NCI-H187 (cell line): ENCODE measurements at places on chromosomes 1 and 21.

- DNase-seq: no peak
Measured at GRCh38 chr1:180415236-180415848, 87.0 kb downstream of the ACBD6 start.

DNA sequence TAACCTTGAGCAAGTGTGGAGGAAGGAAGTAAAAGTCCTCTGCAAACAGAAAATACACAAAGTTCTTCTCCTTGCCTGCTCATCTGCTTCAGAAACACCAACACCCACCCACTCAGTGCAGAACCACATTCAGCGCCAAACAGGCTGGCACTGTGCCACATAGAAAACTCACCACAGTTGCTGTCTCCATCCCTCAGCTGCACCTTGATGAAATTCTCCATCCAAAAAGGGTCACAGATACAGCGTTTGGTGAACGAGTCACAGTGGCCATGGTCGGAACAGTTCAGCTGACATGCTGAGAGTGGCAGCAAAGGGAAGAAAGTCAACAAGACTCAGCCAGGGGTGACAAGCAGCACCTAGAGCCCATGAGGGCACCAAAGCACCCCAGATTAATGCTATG is 114.5 kb downstream of the KIAA0319L start:
- no peak for DNase-seq

GRCh38 chr1:226210571-226211176 is 12.8 kb upstream of the MIXL1 start:
- DNase-seq: no peak

DNA sequence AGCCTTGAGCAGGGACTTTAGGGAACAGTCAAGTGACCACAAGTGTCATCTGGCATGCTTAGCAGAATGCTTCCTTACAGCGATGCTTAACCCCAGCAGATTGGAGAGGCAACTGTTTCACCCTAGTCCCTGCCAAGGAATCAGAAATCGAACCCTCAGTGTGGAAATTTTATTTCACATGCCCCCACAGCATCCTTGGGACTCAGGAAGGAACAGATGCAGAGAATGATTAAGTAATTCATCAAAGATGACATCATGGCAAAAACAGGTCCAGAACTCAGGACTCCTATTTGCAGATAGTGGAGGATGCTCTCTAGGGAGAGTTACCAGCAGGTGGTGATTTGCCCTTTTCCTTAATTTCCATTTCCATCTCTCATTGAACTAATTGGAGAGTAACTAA is 333.0 kb upstream of the KAZN start:
- no peak for DNase-seq

- no peak for DNase-seq
Measured at GRCh38 chr1:161311595-161312181, 1.9 kb upstream of the MPZ start.

DNA sequence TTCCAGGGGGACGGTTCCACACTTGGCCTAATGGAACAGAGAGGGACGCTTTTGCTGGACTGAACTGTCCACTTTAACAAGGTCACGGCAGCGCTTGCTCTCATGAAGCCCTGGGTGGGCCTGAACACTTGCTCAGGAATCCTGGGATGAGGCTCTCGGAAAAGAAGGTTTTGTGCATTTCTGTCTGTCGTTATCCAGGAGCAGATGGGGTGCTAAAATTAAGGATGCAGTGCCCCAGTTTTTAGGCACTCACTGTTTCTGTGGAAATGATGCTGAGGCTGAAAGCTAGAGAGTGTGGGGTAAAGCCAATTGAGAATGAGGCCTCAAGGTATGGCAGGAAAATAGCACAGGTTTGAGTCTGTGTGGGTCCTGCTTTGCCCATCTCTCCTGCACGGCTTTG is 111.0 kb downstream of the DAB1 start:
- no peak for DNase-seq

GRCh38 chr1:221635305-221635704 is 106.6 kb downstream of the DUSP10 start:
- no peak for DNase-seq

DNA sequence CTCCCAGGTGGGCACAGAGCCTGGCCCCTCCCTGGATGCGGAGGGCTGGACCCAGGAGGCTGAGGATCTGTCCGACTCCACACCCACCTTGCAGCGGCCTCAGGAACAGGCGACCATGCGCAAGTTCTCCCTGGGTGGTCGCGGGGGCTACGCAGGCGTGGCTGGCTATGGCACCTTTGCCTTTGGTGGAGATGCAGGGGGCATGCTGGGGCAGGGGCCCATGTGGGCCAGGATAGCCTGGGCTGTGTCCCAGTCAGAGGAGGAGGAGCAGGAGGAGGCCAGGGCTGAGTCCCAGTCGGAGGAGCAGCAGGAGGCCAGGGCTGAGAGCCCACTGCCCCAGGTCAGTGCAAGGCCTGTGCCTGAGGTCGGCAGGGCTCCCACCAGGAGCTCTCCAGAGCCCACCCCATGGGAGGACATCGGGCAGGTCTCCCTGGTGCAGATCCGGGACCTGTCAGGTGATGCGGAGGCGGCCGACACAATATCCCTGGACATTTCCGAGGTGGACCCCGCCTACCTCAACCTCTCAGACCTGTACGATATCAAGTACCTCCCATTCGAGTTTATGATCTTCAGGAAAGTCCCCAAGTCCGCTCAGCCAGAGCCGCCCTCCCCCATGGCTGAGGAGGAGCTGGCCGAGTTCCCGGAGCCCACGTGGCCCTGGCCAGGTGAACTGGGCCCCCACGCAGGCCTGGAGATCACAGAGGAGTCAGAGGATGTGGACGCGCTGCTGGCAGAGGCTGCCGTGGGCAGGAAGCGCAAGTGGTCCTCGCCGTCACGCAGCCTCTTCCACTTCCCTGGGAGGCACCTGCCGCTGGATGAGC is 34.2 kb downstream of the TRIM11 start:
- DNase-seq: no peak

DNA sequence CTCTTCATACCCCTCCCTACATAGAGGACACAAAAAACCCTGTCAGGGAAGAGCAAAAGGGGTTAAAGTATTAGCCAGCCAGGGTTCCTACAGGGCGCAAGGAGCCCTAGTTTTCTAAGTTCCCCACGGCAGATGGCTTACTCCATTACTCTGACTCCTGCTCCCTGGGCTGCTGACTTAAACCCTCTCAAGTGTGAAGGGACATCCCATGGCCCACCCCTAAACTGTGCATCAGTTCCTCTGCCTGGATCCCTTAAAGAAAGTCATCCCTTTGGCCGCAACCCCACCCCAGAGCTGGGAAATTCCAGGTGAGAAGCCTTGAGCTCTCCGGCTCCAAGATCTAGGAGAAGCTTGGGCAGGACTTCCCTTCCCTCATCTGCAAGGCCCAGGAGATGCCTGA is 236.0 kb downstream of the TOMM20 start:
- DNase-seq: no peak

GRCh38 chr1:37267111-37267835 is 207.1 kb upstream of the ZC3H12A start:
- DNase-seq: peak; percentile 39

DNA sequence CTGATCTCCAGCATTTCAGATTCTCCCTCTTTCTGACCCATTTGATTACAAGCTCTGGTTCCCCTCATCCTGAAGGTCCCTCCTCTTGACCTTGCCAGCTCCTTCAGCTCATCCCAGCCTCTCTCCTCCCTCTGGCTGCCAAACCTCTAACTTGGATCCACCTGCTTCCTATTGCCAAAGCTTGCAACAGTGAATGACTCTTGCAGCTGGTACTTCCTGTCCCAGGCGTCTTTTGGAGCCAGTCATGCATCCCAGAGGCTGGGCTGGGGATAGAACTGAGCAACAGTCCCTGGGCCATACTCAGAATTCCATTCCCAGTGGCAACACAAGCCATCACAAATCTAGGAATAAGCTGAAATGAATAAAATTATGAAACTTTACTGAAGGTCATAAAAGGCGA is 27.7 kb upstream of the SPOCD1 start:
- no peak for DNase-seq

GRCh38 chr21:35521293-35521692 is 472.2 kb upstream of the RUNX1 start:
- DNase-seq: no peak

DNA sequence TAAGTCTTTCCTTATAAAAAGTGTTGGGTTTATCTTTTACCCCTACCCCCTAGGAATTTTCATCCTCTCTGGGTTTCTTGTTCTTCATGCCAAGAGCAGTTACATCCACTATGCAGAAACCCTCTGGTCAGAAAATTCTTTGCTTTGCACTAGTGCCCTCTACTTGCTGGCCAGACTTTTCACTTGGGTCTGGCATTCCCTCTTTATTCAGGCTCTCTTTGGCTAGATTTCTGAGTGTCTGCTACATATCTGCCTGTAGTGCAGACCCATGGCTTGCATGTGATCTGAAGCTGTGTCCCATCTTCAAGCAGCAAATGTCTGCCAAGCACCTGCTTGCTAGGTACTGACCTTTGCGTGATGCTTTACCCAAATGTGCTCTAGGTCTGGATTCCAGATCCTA is 237.0 kb downstream of the GPATCH2 start:
- DNase-seq: no peak

GRCh38 chr1:221712776-221713431 is 29.0 kb downstream of the DUSP10 start:
- no peak for DNase-seq

GRCh38 chr1:235885655-235886262 is 19.1 kb upstream of the LYST start:
- no peak for DNase-seq

DNA sequence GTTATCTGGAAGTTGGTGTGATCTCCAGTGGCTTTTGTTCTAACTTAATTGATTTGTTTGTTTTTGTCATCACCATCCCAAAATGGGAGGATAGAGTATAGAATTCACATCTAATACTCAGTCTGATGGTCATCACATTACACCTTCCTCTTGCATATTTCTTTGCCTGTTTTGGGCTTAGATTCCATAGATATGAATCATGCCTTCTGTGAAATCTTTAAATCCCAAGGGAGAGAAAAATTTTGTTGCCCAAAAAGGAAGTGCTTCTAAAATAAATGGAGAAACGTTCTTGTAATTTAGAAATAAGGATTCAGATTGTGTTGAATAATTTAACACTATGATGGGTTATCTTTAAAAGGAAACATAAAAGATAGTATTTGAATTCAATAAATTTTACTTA is 446.0 kb upstream of the LRRC7 start:
- DNase-seq: no peak

GRCh38 chr1:16215882-16216753 is 3.7 kb upstream of the ARHGEF19 start:
- DNase-seq: peak; percentile 66

GRCh38 chr1:165533254-165533653 is 10.5 kb upstream of the LRRC52 start:
- DNase-seq: no peak

DNA sequence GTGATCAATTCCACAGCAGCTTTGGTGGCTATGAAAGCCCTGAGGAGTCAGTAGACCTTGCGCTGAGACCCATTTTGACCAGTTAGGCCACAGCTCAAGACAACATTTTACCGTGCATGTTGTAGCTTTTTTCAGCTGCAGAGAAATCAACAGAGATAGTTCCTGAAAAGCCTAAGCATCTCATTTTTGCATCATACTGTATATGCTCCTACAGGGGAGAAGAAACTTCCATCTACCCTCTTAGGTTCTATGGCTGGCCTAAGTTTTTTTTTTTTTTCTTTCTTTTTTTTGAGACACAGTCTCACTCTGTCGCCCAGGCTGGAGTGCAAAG is 24.8 kb upstream of the EYA3 start:
- no peak for DNase-seq

GRCh38 chr1:90959352-90960206 is 62.3 kb downstream of the ZNF644 start:
- no peak for DNase-seq

GRCh38 chr1:198716051-198716450 is 77.2 kb downstream of the PTPRC start:
- no peak for DNase-seq

GRCh38 chr21:25863747-25864146 is 129.0 kb downstream of the GABPA start:
- no peak for DNase-seq

DNA sequence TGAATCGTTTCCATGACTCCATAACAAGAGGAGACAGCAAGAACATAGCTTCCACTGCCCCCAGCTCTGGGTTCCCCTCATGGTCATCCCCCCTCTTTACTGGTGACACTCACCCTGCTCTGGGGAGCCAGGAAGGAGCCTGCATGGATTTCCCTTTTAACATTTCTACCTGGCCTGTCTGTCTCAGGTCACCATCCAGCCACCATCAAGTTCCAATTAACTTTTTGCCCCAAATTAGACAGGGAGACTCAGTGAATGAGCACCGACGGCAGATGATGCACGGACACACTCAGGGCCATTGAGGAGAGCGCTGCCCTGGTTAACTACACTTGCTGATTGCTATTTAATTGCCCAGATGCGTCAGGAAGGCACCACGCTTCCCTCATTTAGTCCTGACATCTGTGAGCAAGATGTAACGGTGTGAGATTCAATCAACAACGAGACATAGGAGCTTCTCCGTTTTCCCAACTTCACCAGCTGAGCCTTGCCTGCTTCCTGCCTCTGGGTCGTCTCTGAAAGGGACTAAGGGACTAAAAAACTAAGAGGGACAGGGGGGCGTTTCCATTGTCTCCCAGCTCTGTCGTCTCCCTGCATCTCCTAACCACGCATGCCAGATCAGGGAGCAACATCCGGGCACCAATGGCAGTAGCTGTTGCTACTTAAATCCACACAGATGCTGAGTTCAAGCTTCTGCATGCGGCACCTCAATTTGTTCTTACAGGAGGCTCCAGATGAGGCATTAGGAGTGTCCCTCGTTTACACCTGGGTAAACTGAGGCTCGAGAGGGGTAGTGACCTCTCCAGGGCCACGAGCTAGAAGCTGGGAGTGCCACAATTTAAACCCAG is 426.7 kb downstream of the NPHP4 start:
- no peak for DNase-seq

- no peak for DNase-seq
Measured at GRCh38 chr1:37020653-37021277, 13.6 kb downstream of the GRIK3 start.

GRCh38 chr1:181793831-181794230 is 267.7 kb downstream of the ZNF648 start:
- DNase-seq: no peak

GRCh38 chr1:158014731-158015320 is 21.4 kb downstream of the KIRREL1 start:
- no peak for DNase-seq

DNA sequence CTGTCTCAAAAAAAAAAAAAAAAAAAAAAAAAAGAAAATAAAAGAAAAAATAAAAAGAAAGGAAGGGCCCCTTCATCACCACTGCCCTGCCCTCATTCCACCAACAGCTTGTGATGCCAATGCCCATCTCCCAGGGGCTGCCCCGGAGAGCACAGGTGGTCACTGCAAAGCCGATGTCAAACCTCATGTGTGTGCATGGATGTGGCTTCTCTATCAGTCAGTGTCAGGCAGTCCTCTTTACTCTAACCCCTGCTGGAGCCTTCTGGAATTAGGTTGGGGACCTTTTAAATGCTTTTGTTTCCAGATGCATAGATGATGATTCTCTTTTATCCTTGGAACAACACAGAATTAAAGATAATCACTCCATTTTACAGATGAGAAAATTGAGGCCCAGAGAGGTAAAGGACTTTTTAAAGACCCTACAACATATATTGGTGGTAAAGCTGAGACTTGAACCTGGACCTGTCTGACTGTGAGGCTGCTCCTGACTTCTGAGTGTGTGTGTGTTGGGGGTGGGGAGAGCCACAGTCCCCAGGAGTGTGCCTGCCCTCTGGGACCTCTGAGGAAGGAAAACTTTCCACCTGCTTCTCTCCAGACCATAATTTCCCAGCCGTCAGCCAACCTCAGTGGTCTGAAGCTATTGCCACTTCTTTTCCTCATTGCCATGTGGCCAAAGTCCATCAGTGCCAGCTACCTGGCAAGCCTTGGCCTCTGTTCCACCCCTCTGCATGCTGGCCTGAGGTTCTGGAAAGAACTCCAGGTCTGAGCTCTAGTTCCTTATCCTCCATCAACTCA is 3.0 kb upstream of the TMEM54 start:
- DNase-seq: no peak

- no peak for DNase-seq
Measured at GRCh38 chr1:172163498-172164215, 256.8 kb upstream of the C1orf105 start.
